Activated CD4-positive, alpha-beta T cell treated with anti-CD3 and anti-CD28 coated beads, Interleukin-2, Interleukin-4, amounts not matched to agents 100 ng/mL and 50 ng/mL, durations not matched to agents 16 hours and 8 hours (primary cell): ENCODE measurements at places on chromosomes 6 and 20.

- DNase-seq, result no peak
Observed at GRCh38 chr6:28081486-28081751, 1.1 kb downstream of the ZNF165 start.

- no peak for DNase-seq
Observed at GRCh38 chr6:30562470-30563425, 5.7 kb downstream of the PRR3 start.

- DNase-seq, result no peak
Observed at GRCh38 chr20:6630514-6630913, 137.0 kb upstream of the BMP2 start.

GRCh38 chr20:48275286-48276020, 490.2 kb upstream of the SULF2 start:
- no peak for DNase-seq

DNA sequence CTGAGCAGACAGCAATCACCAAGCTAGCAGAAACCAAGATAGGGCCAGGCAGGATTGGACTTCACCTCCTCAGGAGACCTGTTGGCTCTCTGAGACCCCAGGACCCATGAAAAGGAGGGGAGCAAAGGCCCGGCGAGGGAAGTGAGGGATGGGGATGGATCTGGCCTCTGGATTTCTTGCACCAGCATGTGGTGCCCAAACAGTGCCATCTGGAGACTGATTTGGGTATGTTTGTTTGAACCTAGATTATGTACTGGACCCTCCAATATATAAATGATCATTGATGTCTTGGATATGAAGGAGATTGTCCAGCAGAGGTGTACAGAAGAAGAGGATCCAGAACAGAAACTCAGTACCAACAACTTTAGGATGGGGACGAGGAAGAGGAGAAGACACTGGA, 83.4 kb upstream of the LY86 start:
- no peak for DNase-seq

DNA sequence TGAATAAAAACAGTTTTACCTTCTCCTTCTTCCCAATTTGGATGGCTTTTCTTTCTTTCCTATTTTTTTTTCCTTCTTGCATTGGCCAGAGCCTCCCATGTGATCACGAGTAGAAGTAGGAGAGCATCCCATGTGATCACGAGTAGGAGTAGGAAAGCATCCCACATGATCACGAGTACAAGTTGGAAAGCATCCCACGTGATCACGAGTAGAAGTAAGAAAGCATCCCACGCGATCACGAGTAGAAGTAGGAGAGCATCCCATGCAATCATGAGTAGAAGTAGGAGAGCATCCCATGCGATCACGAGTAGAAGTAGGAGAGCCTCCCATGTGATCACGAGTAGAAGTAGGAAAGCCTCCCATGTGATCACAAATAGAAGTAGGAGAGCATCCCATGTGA, 218.6 kb downstream of the DLL1 start:
- DNase-seq, result no peak

- DNase-seq, result no peak
Observed at GRCh38 chr6:157248264-157248663, 75.1 kb downstream of the TMEM242 start.

DNA sequence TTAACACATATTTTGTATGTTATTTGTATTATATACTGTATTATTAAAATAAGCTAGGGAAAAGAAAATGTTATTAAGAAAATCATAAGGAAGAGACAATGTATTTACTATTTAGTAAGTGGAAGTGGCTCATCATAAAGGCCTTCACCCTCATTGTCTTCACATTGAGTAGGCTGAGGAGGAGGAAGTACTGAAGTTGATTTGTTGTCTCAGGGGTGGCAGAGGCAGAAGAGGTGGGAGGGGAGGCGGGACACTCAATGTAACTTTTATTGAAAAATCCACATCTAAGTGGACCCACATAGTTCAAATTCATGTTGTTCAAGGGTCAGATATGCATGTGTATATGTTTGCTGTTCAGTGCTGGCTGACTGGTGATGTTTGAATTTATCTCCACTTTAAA, 210.2 kb upstream of the CITED2 start:
- no peak for DNase-seq
